ENCODE measurements at places on chromosomes 4 and X. TPM values are rescaled to one million over a fixed set of nuclear protein-coding genes. Genes with fewer than 3 reads are reported as not detected.
A peak's percentile ranks its signal among the peaks of the same experiment; 100 is the strongest.

TEX13C gene
- total RNA-seq: not detected

DNA sequence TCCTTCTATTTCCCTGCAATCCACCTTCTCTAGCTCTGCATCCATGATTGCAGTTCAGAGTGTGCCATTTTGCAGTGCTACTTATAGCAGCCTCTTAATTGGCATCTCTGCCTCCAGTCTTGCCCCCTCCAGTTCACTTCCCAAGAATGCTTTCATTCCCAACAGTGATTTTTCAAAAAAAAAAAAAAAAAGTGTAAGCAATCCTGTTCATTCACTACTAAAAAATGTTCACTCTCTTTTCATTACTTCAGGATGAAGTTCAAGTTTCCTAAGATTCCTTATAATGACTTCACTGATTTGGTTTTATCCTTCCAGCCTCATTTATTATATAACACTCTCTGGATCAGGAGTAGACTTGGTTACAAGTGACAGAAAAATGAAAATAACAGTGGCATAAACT lies 124.7 kb upstream of the LNX1 start:
- DNase-seq: no peak

DNA sequence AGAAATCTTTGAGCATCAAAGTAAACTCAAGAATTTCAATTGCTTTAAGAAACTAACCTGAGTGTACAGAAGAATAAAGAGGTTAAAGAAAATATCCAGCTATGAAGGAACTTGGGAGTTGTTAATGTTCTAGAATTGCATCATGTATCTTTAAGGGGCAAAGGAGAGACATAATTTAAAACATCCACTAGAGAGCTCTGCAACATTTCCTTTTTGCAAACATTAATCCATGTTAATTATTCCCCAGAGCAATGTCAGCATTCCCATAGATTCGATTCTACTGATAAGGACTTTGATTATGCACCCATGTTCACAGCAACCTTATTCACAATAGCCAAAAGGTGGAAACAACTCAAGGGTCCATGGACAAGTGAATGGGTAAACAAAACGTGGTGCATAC lies 80.2 kb upstream of the SORBS2 start:
- no peak for DNase-seq

GRCh38 chrX:52923781-52924241 lies 26.7 kb downstream of the FAM156B start:
- DNase-seq: peak; percentile 50

DNA sequence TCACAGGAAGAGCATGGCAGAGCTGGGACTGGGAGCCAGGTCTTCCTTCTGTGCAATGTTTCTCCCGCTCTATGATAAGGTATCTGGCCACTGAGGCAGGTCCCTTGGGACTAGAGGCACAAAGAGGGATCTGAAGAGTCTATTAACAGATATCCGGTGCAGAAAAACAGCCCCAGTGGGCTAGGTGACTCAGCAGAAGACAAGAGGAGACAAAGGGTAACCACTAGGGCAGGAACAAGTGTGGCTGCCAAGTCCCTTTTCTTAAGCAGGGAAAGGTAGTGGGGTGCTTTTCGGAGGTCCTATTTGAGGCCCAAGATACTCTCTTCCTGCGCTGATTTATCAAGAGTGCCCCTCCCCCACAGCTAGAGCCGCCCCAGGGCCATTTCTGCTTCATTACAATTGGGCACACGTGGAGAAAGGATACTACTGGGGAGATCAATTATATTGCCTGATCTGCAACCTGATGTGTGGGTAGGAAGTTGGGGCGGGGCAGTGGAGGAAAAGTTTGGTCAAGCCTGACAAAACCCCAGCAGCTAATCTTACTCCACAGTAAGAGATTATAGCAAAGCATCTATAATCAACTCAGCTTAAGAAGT lies at the start of gene DGAT2L6:
TSS of gene DGAT2L6 (plus strand) at position 546 of the 596 bp plus-strand sequence. CDS start 100 bp downstream, outside the sequence.
- no peak for DNase-seq

GRCh38 chr4:38623260-38623659 lies 40.7 kb upstream of the KLF3 start:
- DNase-seq: no peak

DNA sequence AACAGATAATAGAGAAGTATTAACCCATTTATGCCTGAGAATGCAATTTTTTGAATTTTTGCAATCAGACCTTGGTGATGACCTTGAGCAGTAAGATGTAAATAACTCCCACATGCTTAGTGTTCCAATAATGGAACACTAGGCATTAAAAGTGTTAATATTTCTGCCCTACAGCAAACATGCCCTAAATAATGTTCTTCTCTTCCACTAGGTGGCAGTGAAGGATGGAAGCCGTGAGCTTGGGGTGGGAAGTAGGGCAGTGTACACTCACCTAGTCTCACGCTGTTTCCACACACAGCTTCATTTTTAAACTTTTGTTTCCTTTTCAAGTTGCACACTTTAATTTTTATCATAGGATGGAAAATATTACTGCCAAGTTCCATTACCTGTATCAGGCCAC lies 613.1 kb upstream of the HS3ST1 start:
- DNase-seq: no peak

DNA sequence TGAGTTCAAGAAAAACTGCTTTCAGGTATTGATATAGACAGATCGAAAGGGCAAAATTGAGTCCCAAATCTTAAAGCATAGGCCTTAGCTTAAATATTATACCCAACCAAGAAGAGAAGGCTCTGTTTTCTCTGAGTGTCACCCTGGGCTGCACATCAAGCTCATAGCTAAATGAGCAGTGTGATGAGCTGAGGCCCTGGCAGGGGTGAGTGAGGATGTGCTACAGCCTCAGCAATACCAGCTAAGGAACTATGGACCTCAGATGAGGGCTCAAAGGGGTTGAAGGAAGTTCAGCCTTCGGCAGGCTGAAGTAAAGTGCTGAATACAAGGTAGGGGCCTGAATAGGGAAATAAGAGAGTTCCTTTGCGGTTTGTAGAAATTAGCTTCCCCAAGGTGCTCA lies 79.3 kb downstream of the FAM114A1 start:
- no peak for DNase-seq

- DNase-seq: no peak
Measured at GRCh38 chr4:143699331-143700045, 987 bp downstream of the FREM3 start.

DNA sequence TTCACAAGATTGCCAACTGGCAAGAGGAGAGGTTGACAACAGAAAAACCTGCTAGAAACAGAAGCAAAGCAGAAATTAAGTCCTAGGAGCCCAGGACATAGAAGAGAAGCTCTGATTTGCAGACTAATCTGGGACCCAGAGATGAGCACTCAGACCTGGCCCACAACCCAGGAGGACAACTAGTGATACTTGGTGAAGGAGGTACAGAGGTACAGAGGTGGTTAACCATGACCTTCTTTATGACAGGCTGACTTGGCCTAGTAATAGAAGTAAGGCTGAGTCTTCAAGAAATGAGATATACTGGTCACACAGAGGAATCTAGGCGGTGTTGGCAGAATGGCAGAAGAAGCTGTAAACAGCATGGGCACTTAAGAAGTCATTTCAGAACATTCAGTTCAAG lies 43.6 kb downstream of the ANXA5 start:
- DNase-seq: no peak

DNA sequence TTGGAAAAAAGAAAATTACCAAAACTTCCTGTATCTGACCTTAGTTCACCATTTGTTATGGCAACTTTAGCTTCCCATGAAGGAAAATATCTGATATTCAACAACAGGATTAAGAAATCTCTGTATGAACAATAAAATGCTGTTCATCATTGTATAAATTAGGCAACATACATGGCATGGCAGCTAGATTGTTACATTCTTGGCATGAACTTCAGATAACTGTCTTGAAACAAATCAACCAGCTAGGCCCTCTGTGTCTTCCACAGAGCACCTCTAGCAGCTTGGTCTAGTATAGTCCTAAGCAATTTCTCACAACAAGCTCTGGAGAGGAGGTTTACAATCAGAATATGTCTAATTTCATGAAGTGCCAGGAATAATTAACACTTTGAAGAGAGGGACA lies 105.4 kb upstream of the PCDH7 start:
- no peak for DNase-seq

GRCh38 chr4:47839259-47839658 lies 1.4 kb upstream of the CORIN start:
- DNase-seq: peak; percentile 76

DNA sequence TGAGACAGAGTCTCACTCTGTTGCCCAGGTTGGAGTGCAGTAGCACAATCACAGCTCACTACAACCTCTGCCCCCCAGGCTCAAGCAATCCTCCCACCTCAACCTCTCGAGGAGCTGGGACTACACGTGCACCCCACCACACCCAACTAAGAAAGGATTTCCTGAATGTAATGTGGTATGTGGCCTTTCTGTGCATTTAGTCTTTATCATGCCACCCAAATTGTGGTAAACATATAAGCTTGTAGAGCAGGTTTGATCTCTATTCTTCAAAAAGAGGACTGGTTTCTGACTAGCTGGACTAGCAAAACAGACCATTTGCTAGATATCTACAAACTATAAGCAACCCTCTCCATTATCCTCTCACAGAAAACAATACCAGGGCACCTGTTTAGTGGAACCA lies 33.6 kb downstream of the ELOVL6 start:
- no peak for DNase-seq

GRCh38 chrX:36508042-36508441 lies 500.1 kb upstream of the FAM47C start:
- DNase-seq: no peak

RRH gene
- not detected for total RNA-seq

DNA sequence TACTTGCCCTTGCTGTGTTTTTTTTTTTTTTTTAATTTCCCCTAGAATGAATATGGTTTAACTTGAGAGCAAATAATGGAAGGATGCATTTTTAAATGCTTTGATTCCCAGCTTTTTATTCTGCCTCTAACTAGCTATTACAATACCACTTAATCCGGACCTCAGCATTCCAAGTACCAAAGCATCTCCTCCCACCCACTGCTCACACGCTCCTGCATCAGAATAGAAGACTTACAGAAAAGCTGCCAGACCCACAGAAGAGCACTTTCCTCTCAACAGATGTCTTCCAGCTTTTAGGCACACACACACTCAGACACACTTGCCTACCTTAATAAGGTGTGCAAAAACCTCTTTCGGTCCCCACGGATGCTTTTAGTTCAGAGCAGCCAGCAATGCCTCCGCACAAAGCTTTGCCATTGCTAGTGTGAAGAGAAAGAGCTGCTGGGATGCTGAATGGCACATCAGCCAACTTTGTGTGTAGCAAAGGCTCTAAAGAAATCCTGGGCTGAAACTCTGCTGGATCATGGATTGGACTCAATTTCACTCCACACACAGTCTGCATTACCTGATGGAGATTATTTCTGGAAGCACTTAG lies 1056.2 kb downstream of the DMD start:
- DNase-seq: no peak

- no peak for DNase-seq
Measured at GRCh38 chr4:140363051-140363450, 10.4 kb upstream of the SCOC start.

THOC2 gene
- total RNA-seq: 25.6 TPM

GRCh38 chr4:42654631-42655268 lies 2.2 kb downstream of the ATP8A1 start:
- peak; percentile 59 for DNase-seq

DNA sequence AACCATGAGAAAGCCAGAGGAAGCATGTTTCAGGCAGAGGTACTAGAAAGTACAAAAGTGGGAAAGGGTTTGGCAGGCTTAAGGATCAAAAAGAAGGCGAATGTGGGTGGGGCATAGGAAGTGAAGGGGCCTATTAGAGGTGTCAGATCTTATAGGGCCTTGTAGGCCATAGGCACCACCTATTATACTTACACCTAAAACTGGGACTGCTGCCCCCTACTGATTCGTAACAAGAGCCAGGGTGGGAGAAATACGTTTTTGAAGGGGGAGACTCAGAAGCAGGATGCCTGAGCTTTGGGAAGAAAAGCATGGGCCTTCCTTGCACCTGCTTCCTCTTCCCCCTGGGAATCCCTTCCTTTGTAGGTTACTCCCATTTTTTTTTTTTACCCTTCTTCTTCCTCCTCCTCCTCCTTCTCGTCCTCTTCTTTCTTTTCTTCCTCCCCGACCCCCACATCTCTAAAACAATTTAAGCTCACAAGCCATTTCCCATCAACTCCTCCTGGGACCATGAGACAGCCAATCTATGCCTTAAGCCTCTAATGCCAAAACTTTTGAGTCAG lies 40.7 kb upstream of the GPC3 start:
- DNase-seq: no peak

DNA sequence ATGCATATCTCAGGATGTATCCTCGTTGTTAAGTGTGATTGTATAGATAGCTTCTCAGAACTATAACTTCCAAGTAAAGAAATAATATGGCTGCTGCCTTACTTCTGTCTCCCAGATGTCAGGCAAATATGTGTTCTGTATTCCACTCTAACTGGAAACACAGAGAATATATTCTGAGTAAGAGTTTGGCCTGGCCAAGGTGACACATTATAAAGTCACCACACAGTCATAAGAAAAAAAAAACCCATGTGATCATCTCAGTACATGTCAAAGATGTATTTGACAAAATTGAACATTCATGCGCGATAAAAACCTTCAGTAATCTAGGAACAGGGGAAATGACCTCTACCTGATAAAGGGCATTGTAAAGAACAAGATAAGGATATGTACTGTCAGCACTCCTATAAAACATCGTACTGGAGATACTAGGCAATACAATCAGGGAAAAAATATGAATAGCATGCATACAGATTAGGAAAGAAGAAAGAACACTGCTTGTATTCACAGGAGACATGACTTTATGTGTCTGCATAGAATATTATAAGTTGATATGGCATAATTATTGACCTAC lies 207.1 kb downstream of the ZNF330 start:
- DNase-seq: no peak

- DNase-seq: no peak
Measured at GRCh38 chr4:158649111-158649680, 22.5 kb downstream of the C4orf46 start.

DNA sequence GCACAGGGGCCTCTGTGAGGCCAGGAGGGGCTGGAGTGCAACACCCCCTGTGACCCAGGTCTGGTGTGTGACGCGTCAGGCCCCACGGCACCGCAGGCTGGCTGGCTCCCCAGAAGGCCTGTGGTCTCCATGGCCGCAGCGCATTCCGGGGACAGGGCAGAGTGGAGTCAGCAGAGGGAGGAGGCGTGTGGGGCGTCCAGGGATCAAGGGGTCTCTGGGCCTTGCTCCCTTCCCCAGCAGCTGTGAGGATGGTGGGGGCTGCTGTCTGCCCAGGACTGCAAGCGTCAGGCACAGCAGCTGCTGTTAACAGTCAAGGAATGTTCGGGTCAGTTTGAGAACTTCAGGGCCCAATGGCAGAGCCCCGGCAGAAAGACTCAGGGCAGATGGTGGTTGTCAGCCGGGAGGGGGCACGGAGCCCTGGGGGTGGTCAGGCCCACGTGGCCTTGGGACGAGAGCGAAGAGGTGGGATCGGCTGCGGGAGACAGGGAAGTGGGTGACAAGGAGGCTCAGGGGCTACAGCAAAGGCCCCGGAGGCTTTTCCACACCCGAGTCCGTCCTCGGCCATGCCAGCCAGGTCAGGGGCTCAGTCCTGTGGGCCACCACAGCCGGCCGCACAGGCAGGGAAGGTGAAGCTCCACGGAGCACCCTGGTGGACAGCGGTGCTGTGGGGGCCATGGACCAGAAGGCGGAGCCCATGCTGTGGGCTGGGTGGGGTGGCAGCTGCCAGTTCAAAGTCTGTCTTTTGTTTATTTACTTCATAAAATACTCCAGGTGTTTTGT lies 18.3 kb downstream of the PCGF3 start:
- no peak for DNase-seq

Data from right atrium auricular region (tissue), 2 donors.